ENCODE measurements at places on chromosomes 11 and 22.

DNA sequence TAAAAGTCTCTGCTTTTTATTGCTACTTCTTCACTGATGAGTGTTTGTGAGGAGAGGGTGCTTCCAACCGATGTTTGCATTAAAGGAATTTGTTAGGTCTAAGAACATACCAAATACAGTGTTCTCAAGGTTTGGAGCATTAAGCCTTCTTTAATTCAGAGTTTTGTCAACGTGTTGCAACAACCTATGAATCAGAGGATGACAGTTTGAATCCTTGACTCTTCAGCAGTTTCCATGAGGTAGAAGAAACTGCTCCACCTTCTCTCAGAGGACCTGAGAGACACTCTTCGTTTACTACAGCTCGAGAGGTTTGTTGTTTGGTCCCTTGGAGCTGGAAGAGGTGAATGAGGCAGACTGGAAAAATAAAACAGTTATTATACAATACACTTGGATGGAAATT, 55.7 kb downstream of the NCAM1 start:
- no peak for DNase-seq

GRCh38 chr11:134164490-134165370, 59.0 kb downstream of the NCAPD3 start:
- DNase-seq, result no peak

DNA sequence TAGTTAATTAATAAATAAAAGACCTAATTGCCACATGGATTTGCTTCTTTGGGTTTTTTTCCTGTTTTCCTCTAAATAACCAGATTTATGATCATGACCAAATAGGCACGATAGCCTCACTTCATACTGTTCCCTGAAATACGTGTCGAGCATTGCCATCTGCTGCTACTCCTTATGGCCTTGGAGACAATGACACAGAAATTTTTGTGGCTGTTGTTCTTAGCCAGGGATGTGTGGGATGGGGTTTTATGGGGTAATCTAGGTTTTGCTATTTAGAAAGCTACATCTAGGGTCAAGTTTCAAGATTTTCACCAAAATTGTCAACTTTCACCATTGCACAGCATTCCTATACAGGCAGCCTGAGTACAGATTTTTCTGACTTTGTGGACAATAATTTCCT, 145.2 kb downstream of the DBX1 start:
- no peak for DNase-seq

DNA sequence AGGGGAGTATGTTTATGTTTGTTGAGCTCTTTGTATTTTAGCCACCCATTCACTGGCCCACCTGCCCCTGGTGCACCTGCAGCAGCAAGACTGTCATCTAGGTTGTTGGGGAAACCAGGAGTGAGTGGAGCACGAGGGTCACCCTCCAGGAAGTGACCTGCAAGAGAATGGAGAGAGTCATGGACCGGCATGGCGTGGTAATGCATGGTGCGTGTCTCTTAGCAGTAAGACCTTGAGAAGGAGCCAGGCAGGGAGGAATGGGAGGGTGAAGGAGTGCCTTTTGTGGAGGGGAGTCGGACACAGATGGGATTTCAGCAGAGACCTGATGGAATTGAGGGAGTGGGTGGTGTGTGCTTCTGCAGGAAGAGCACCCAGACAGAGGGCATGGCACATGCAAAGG, 37.9 kb downstream of the KCNQ1 start:
- DNase-seq, result no peak

GRCh38 chr11:134677397-134677822, 265.4 kb upstream of the B3GAT1 start:
- no peak for DNase-seq
